ENCODE measurements at places on chromosomes 6 and 20.

DNA sequence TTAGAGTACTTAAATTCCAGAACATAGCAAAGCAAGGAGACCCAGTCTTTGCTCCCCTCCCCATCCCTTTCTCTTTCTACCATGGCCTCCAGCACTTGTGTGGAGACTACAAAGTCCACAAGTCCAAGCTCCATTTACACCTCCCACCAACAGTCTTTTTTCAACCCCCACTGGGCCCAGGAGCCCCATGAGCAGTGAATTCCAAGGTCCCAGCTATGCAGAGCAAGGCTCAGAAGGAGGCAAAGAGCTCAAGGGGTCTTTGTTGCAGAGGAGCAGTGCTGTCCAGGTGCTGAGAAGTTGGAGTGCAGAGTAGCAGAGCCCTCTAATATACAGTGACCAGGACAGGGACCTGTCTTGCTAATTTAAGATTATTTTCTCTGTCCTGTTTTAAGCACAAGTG is 9.0 kb downstream of the PAK5 start:
- DNase-seq = no peak

DNA sequence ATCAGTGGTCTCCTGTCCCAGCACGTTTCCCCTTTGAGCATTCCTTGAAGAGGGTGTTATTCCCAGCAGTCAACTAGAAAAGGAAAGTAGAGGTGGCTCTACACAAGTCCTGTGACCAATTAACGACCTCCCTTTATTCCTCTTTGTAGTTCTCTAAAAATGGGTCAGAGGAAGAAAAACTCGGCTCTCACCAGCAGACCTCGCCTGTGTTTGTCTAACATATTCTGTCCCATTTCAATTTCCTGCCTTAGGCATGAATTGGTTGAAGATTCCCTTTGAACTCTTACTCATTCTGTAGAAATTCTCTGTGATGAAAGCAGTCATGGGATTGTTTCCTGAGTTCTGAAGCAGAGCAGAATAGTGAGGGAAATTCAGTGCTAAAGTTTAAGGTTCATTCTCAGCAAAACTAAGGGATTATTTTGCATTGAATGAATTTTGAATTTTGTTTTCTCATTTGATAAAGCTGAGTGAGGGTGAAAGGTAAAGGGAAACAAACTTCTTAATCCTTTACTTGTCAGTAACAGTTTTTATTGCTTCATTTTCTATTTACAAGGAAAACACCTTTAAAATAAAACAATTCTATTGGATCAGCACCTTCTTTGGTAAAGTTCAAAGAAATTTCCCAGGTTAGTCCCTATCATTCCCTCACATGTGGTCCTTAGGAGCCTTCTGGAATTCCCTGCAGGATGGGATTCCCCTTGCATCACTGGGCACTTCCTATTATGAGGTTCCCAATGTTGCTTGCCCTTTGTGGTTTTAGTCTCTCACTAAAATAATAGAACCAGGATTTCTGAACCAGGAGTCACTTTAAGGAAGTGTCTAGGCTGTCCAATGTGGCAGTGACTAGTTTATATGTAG is 105.8 kb downstream of the SLX4IP start:
- no peak for DNase-seq

DNA sequence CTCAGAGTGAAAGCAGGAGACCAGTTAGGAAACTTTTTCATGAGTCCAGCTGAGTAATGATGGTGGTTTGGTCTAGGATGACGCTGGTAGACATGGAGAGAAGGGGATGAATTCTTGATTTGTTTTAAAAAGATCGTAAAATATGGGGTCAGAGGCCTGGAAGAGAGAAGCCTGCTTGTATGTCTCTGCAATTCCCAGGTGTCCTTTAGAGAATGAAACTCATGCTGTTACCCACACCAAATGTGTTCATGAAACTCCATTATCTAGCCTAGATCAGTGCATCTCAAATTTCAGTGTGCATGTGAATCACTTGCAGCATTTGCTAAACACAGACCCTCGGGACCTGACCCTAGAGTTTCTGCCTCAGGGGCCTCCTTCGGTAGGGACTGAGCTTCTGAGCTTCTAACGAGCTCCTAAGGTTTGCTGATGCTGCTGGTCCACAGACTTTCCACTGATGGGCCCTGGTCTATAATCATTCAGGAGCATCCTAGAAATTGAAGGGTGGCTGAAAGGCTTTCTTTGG is 302.0 kb upstream of the PLCB4 start:
- no peak for DNase-seq

DNA sequence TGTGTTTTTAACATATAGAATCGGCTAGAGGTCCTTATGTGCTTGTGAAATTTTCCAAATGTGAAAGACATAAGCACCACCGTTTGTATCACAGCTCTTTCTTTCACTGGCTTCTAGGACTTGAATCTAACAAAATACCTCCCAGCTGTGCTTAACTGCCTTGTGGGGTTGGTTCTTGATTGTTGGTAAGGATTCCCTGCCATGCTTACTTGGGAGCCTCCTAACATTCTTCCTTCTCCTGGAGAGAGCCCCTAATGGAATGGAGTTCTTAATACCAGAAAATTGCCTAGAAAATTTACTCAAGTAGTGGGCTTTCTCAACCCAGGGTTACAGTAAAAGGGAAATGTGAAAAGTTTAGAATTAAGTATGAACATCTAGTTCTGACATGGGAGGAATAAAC is 121.2 kb downstream of the COL19A1 start:
- no peak for DNase-seq

- no peak for DNase-seq
These were observed 770 bp downstream of the KIF3B start for GRCh38 chr20:32278199-32278643.

Data from stimulated activated CD8-positive, alpha-beta memory T cell treated with anti-CD3 and anti-CD28 coated beads, Interleukin-7, amount 100 ng/mL, for 48 hours (primary cell).